ENCODE measurements at places on chromosomes 5 and 9. TPM values are rescaled to one million over a fixed set of nuclear protein-coding genes. Genes with fewer than 3 reads are reported as not detected.

The SLC22A4 gene
- total RNA-seq, result 0.59 TPM

DNA sequence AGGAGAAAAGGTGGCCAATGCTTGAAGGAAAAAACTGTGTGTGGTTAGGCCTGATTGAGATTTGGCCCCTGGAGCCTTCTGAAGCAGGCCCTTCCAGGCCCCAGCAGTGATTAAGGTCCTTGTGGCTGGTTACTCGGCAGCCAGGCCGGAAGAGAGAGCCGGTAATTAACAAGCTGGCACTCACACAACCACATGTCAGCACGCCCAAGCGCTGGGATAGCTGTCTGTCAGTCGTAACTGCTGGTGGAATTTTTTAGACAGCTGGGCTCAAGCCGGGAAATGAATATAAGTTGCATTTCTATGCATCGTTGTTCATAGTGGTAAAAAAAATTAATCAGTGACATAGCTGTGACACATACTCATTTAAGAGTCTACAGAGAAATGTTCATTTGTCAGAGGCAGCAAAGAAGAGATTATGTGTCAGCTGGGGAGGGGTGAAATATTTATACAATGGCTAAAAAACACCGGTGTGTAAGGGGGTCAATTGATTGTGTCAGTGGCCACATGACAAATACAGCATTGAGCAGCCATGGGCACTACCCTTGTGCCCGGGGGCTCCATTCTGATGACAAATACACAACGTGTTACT, 13.7 kb upstream of the ARAP3 start:
- no peaks in the 10 kb centered on the region for H3K4me1 ChIP-seq
- H3K36me3 ChIP-seq, result no peaks in the 10 kb centered on the region
- no peak overlapping the region for H3K27ac ChIP-seq
- DNase-seq, result no peak
- no peaks in the 10 kb centered on the region for H3K27me3 ChIP-seq
- no peak overlapping the region for H3K4me3 ChIP-seq

- DNase-seq, result no peak
- no peak overlapping the region for H3K4me3 ChIP-seq
- H3K36me3 ChIP-seq, result no peaks in the 10 kb centered on the region
- H3K4me1 ChIP-seq, result no peaks in the 10 kb centered on the region
- H3K27ac ChIP-seq, result no peak overlapping the region
- H3K27me3 ChIP-seq, result no peaks in the 10 kb centered on the region
These were observed 4.9 kb downstream of the EDIL3 start for GRCh38 chr5:84379749-84380148.

DNA sequence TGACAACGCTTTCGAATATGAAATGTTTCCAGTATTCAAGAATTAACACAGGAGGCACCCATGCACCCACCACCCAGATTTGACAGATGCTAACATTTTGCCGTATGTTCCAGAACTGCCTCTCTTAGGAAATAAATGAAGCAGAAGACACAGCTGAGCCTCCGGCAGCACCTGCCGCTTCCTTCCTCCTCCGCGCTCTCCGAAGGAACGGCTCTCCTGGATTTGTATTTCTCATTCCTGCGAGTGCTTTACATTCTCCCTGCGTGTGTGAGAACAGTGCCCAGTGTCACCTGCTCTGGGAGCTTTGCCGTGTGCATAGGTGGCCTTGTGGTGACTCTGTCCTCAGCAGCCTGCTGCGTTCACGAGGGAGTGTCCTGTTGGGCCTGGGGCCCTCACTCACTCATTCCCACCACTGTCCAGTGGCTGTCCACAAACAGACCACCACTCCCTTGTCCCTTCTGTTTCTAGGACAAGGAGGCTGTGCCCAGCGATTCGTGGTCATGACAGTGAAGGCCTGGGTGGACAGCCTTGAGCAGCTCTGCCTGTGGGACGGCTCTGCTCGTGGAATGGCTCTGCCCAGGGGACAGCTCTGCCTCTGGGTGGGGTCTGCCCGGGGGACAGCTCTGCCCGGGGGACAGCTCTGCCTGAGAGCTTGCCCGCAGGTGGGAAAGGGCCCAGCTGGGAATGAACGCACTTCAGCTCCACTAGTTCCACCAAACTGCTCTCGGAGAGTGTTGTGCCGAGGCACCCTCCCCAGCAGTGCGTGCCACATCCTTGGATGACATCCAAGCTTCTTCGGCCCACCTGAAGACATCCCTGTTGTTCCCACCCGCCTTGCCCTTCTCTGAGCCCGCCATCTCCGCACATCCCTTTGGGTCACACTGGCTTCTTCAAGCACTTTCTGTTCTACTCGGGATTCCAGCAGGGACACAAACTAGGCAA, 170.5 kb upstream of the PPP1R26 start:
- DNase-seq, result no peak
- H3K36me3 ChIP-seq, result no peaks in the 10 kb centered on the region
- no peak overlapping the region for H3K4me3 ChIP-seq
- H3K4me1 ChIP-seq, result no peaks in the 10 kb centered on the region
- H3K27me3 ChIP-seq, result peaks cover 38% of the 10 kb centered on the region
- no peak overlapping the region for H3K27ac ChIP-seq

The FBN2 gene
- 0.42 TPM for total RNA-seq

DNA sequence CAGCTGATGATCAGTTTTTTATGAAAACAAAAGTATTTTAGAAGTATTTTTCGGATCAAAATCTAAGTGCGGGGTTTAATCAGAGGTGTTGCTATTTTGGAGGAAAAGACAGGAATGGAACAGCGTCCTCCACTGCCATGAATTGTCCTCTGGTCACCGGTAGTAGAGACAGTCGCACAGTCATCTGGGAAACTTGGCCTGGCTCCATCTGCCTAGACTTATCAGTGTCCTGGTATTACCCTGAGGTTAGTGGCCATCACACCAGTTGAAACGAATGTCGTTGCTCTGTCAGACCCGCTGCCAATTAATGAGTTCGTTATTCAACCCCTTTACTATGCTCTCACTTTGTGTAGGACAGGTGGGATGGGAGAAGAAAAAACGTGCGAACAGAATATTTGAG, 8.2 kb downstream of the TLX3 start:
- no peaks in the 10 kb centered on the region for H3K36me3 ChIP-seq
- H3K27ac ChIP-seq, result no peak overlapping the region
- no peak for DNase-seq
- no peaks in the 10 kb centered on the region for H3K27me3 ChIP-seq
- no peak overlapping the region for H3K4me3 ChIP-seq
- H3K4me1 ChIP-seq, result no peaks in the 10 kb centered on the region

- H3K27me3 ChIP-seq, result no peaks in the 10 kb centered on the region
- no peak overlapping the region for H3K4me3 ChIP-seq
- H3K36me3 ChIP-seq, result no peaks in the 10 kb centered on the region
- no peak for DNase-seq
- H3K4me1 ChIP-seq, result no peaks in the 10 kb centered on the region
These were observed 40.3 kb downstream of the UBTD2 start for GRCh38 chr5:172243302-172243701.

The MED7 gene
- total RNA-seq, result 9.1 TPM

The ZNF883 gene
- not detected for total RNA-seq

The AIF1L gene
- total RNA-seq, result 34.0 TPM

The ANKRD34B gene
- total RNA-seq, result not detected

DNA sequence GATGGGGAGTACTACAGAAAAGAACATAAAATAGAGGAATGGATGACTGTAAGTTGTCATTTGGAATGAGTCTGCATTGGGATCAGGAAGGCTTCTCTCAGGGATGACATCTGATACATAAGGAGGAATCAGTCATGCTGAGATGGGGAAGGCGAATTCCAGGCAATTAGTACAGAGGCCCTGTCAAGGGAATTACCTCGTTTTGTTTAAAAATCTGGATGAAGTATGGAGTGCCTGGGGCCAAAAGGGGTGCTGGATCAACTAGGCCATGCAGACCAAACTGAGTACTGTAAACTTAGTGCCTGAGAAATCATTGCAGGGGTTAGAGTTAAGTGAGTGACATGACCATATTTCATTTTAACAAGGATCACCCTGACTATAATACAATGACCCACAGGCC, 30.5 kb downstream of the JAKMIP2 start:
- no peak overlapping the region for H3K27ac ChIP-seq
- no peak overlapping the region for H3K4me3 ChIP-seq
- DNase-seq, result no peak
- H3K4me1 ChIP-seq, result no peaks in the 10 kb centered on the region
- H3K36me3 ChIP-seq, result no peaks in the 10 kb centered on the region

DNA sequence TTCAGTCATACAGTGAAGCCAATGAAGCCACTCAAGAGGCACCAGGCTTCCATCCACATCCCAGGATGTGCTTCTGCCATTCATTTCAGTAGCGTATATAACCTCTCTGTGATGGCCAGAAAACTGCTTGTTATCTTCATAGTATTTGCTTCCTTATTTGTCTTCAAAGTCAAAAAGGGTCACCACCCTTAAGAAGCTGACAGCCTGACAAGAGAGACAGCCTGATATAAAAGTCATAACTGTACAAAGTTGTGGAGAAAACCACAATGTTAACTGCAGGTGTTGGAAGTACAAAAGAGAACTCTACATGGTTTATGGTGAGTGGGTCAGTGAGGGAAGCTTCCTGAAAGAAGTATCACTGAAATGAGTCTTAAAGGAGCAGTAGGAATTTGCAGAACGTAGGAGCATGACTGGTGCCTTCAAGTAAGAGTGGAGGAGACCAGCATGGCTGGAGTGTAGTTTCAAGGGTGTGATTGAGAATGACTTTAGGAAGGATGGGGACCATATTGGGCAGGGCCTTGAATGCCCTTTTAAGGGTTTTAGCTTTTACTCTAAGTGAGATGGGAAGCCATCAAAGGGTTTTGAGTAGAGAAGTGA, 33.7 kb downstream of the NIM1K start:
- DNase-seq, result no peak
- H3K4me3 ChIP-seq, result no peak overlapping the region
- no peaks in the 10 kb centered on the region for H3K4me1 ChIP-seq
- H3K27me3 ChIP-seq, result no peaks in the 10 kb centered on the region
- no peak overlapping the region for H3K27ac ChIP-seq

GRCh38 chr5:143986516-143987212, 174.7 kb downstream of the HMHB1 start:
- H3K4me1 ChIP-seq, result no peaks in the 10 kb centered on the region
- H3K27ac ChIP-seq, result no peak overlapping the region
- H3K36me3 ChIP-seq, result no peaks in the 10 kb centered on the region
- DNase-seq, result no peak
- no peak overlapping the region for H3K4me3 ChIP-seq
